CD4-positive, alpha-beta T cell treated with Interleukin-1 beta for 1 hour (primary cell): ENCODE measurements at places on chromosomes 16 and 17.

GRCh38 chr17:80804466-80804865 is 187.2 kb upstream of the CHMP6 start:
- no peak for DNase-seq

- DNase-seq = no peak
Observed at GRCh38 chr16:17287166-17287800, 183.5 kb downstream of the XYLT1 start.

- DNase-seq = no peak
Observed at GRCh38 chr17:50935221-50935995, 69.3 kb upstream of the TOB1 start.

DNA sequence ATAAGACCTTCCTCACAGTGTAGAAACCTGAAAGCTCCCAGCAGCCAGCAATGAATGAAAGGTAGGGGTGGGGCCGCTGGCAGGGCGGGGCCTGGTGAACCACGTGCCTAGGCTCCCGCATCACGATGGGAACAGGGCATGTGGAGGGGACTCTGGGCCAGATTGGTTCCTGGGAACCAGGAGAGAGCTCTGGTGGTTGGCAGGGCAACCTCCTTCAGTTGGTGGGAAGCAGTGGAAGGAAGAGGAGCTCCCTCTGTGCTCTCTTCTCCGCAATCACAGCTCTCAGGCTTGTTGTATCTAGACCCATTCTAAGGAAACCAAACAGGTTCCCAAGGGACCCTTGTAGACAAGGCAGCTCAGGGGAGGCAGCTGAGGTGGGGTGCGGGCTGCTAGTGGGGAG is 10.5 kb downstream of the GGA2 start:
- DNase-seq = no peak

DNA sequence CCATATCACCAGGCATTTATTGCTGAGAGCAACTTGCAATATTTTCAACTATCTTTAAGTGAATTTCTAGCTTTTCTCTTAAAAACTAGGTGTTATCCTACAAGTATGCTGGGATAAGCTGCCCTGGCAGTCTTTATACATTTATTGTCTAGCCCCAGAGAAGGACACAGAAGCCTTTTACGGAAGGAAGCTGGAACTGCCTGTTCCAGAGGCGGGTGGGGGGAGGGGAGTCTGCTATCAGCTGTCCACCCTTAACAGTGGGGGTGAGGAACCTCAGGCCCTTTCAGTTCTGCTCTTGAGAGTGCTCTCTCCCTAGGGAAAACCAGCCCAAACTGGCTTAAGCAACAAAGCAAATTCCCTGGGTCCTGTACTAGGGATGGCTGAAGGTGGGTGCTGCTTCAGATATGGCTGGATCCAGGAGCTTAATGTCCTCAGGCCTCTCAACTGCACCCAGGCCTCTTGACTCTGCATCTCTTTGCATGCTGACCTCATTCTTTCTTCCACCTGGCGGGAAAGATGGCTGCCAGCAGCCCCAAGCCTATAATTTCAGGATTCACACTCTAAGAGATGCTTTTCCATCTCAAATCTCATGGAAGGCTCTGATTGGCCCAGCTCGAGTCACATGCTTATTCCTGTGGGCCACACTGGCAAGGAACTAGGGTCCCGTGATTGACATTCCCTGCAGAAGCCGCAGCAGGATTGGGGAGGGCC is 16.6 kb downstream of the NAGPA start:
- DNase-seq = no peak

GRCh38 chr16:54361246-54361645 is 74.7 kb upstream of the IRX3 start:
- DNase-seq = no peak

DNA sequence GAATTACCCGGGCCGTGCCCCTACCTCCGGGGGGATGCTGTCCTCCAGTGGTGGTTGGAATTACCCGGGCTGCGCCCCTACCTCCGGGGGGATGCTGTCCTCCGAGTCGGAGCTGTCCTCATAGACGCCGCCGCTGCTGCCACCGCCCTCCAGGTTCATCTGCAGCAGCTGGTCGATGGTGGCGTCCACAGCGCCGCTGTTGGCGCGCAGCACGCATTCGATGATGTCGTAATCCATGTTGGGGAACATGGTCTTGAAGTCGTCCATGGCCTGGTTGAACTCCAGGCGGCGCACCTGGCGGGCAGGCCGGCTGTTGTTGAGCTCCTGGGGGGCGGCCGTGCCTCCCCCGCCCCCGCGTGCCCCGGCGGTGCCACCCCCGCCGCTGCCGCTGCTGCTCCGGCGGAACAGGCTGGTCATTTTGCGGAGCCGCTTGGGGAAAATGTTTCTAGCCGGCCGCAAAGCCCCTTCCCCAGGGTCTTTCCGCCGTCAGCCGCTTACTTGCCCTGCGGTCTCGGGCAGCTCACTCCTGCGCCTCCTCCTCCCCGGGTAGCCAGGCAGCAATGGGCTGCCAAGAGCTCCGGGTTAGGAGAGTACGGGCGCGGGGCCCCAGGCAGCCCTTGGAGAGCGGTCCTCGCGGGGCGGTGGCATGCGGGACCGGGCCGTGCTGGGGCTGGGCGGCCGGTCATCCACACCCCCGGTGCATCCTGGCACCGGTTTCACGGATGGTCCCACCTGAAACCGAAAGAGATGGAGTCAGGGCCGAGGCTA is 35.5 kb upstream of the MRPS23 start:
- no peak for DNase-seq
